ENCODE measurements at places on chromosomes 4 and X. TPM values are rescaled to one million over a fixed set of nuclear protein-coding genes. Genes with fewer than 3 reads are reported as not detected.

- H3K27ac ChIP-seq, result no peak overlapping the region
- no peak overlapping the region for H3K4me3 ChIP-seq
- H3K27me3 ChIP-seq, result no peaks in the 10 kb centered on the region
- DNase-seq, result no peak
- H3K36me3 ChIP-seq, result no peaks in the 10 kb centered on the region
Observed at GRCh38 chr4:43132010-43132582, 239.6 kb downstream of the GRXCR1 start.

DNA sequence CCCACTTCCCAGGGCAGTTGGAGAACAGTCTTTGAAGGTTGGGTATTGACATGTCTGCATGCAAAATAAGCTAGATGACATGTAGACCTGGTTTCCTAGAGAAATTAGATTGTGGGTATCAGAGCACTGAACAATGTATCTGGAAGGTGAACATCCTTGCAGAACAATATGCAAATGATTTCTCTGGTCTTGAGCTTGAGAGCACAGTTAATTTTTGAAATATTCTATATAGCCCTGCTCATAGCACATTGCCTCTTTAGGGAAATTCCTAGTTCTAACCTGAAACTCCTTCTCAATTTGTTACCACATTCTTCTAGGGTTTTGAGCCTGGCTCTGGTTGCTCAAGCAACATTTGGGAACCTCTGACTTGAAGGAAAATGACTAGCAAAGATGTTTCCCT is 41.6 kb upstream of the LAS1L start:
- H3K4me3 ChIP-seq, result no peak overlapping the region
- DNase-seq, result no peak
- H3K4me1 ChIP-seq, result no peaks in the 10 kb centered on the region

DNA sequence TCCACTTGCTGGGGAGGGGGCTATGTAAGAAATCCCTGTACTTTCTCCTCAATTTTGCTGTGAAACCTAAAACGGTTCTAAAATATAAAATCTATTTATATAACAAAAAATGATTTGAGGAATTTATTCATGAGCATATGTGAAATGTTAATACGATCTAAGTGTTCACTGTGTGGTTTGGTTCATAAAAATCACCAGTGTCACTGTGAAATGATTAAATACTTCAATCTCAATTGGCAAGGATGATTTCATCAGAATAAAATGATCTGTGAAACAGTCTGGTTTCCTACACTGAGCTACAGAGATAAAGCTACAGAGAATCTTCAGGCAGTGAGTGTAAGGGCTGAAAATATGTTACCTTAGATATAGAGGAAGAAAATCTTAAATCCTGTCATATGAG is 153.4 kb downstream of the GPM6A start:
- H3K27ac ChIP-seq, result no peak overlapping the region
- DNase-seq, result no peak
- H3K4me1 ChIP-seq, result no peaks in the 10 kb centered on the region
- no peaks in the 10 kb centered on the region for H3K36me3 ChIP-seq
- H3K4me3 ChIP-seq, result no peak overlapping the region

DNA sequence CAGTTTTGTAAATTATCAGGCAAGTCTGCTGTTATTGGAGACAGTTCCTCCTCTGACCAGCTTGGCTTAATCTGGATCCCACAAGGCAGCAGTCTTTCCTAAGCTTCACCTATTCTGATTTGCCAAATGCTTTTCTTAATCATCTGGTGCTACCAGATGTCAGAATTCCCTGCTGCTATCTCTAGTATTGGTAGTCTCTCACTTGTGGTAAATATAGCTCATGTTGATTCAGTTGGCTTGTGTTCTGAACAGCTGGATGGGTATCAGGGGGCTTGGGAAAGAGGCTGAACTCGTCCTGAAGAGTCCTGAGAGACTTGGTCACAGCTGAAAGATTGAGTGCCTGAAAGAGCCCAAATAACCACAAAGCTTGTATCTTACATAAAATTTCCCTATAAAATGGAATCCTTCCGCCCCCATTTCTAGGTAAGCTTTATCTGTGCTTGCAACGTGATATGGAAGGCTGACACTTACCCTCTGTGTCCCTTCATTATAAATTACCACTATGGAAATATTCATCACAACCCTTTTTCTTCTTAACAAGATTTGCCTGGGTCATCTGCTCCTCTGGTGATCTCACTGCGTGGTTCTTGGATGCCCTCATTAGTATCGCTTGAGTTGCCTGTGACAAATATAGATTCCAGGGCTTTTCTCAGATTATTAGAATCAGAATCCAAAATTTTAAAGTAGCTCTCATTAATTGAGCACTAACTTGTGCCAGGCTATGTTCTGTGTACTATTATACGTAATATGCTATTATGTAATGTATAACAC is 104.1 kb upstream of the GPRIN3 start:
- no peaks in the 10 kb centered on the region for H3K4me1 ChIP-seq
- no peaks in the 10 kb centered on the region for H3K27me3 ChIP-seq
- H3K27ac ChIP-seq, result no peak overlapping the region
- H3K36me3 ChIP-seq, result no peaks in the 10 kb centered on the region
- DNase-seq, result no peak

The CSAG2 gene
- not detected for total RNA-seq

DNA sequence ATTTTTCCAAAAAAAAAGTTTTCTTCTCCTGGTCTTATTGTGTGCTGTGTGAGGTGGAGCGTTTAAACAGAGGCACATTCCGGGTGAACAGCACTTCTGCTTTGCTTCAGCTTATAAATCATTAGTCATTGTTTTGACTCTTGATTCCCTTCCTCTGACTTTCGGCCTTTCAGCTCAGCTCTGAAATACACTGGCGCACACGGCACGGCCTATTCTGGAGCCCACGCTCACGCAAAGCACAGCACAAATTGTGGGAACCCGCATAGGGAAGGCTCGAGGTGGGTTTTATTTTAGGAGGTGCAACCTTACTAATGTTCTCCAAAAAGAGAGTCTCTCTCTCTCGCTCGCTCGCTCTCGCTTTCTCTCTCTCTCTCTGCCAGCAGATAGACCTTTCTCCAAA is 4.0 kb downstream of the POU3F4 start:
- peaks cover 43% of the 10 kb centered on the region for H3K27me3 ChIP-seq
- no peaks in the 10 kb centered on the region for H3K36me3 ChIP-seq
- H3K27ac ChIP-seq, result no peak overlapping the region

DNA sequence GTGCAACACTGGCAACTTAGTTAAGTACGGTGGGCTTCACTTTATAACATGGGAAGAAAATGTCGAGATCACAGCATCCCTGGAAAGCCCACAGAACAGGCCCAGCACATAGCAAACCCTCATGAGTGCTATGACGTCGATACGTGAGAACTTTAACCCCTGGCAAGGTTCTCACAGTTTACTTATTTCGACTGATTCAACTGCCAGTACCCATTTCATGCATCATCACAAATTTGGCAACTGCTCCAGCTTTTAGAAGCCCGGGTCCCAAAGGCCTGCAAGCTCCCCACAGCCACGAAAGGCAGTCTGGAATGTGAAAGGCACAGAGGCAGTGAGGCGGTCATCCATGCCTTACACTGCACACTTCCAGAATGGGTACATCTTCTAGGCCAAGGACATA is 41.2 kb downstream of the RELL1 start:
- peaks cover 27% of the 10 kb centered on the region for H3K36me3 ChIP-seq
- no peak for DNase-seq
- H3K27me3 ChIP-seq, result no peaks in the 10 kb centered on the region
- no peak overlapping the region for H3K4me3 ChIP-seq

The AMOT gene
- total RNA-seq, result 10.6 TPM

The MAGEE2 gene
- not detected for total RNA-seq

- DNase-seq, result no peak
- no peaks in the 10 kb centered on the region for H3K27me3 ChIP-seq
- no peaks in the 10 kb centered on the region for H3K4me1 ChIP-seq
- no peak overlapping the region for H3K27ac ChIP-seq
- H3K36me3 ChIP-seq, result no peaks in the 10 kb centered on the region
Observed at GRCh38 chrX:49258749-49259124, 5.8 kb downstream of the FOXP3 start.

DNA sequence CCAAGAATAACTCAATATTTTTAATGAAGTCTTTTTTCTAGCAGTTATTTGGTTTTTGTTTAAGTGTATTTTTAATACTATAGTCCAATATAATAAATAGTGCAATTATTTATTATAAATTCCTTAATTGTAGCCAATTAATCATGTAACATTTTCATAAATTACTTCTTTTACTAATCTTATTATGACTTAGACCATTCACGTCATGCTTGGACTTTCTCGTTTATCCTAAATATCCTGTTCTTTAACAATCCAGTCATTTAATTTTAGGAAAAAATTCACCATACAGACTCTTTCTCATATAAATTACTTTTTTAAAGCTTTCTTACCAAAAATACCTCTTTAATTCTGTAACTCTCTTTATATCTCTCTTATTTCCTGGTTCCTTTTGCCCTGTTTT is 350.1 kb downstream of the AR start:
- H3K27me3 ChIP-seq, result no peaks in the 10 kb centered on the region
- no peak overlapping the region for H3K4me3 ChIP-seq
- H3K27ac ChIP-seq, result no peak overlapping the region
- H3K36me3 ChIP-seq, result no peaks in the 10 kb centered on the region

The SOWAHD gene
- not detected for total RNA-seq

- no peaks in the 10 kb centered on the region for H3K36me3 ChIP-seq
- H3K27ac ChIP-seq, result no peak overlapping the region
- DNase-seq, result no peak
Observed at GRCh38 chr4:150411520-150411919, 170.4 kb upstream of the MAB21L2 start.

DNA sequence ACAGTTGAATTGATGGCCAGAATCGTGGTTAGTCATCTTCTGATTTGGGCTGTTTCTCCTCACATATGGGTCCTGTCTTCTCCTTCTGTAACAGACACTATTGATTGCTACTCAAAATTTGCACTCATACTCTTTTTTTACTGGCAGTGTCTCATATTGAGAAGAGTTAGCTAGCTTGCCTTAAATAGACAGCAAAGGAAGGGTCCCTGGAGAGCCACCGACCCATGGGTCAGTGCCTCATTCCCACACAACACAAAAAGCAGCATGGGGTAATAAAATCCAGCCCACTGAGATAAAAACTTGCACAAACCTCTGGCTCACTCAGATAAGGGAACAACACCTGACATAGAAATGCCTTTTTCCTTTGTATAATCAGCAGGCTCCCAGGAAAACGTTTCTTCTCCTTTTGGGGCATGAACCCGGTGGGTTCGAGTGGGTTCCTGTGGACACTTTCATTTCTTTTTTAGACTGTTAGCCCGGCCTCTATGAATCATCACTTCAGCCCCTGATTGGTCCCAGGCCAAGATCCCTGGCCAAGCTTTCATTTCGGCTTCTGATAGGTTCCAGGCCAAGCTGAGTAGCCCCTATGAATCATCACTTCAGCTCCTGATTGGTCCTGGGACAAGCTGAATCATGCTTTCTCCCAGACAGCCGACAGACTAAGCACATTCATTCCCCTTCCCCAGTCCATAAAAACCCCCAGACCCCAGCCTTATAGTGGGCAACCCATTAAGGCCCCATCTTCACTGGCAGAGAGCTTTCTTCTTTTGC is 408.1 kb downstream of the DCAF12L2 start:
- H3K4me1 ChIP-seq, result no peaks in the 10 kb centered on the region
- no peak overlapping the region for H3K27ac ChIP-seq
- no peak for DNase-seq
- no peaks in the 10 kb centered on the region for H3K36me3 ChIP-seq

- H3K4me1 ChIP-seq, result peaks cover 2% of the 10 kb centered on the region
- DNase-seq, result no peak
- no peak overlapping the region for H3K4me3 ChIP-seq
Observed at GRCh38 chr4:168699224-168699878, 202.5 kb downstream of the PALLD start.

The NEIL3 gene
- total RNA-seq, result 3.1 TPM

The CTAG2 gene
- not detected for total RNA-seq

DNA sequence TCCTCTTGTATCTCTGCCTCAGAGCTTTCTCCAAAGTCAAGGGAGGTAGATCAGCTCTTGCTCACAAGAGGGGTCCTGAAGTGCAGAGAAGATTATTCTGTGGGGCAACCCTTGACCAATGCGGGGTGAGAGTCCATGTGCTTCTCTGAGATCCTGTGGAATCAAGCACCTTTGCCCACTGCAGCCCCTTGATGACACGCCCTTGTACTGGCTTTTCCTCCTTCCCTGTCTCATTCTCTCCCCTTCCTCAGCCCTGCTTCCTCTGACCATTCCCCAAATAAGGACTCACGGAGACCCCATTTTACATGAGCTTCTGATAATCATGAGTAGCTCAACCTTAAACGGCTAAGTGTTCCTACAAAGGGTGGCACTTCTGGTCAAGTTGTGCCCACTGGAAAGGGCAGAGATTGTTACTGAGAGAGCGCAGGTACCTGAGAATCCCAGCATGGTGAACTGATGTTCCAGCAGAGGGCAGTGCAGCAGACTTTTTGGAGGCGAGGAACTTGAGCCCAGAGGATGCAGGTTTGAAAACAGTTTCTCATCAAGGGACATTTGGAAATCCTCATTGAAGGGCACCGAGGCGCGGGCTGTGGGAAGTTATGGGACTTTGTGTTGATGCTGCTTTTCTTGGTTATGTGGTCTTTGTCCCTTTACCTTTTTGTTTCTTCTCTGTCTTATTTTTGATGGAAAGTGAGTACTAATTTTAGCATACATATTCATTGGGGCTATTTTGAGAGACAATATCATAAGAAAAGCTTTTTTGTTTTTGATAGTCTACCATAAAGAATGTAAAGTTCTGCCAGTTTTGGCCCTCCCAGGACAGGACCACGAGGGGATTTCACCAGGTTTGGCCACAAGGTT is 201.3 kb downstream of the RBM46 start:
- no peak overlapping the region for H3K27ac ChIP-seq
- no peaks in the 10 kb centered on the region for H3K27me3 ChIP-seq
- DNase-seq, result no peak
- H3K4me3 ChIP-seq, result no peak overlapping the region

The HELT gene
- total RNA-seq, result 0.53 TPM

DNA sequence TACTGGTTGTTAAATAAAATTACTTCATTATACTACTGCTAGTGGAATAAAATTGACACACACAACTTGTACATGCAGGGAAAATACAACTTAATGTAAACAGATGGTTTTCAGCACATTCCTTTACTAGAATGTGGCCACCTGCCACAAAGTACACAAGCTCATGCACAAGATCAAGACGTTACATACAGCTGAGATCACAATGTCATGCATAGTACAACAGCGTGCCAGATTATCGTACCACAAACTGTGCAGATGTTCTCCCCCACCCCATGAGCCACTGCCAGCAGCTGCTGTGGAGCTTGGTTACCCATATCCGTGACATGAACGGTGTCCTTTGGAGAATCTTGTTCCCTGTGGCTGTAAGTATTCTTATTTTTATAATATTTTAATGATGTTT is 27.7 kb downstream of the FBXO8 start:
- no peak overlapping the region for H3K27ac ChIP-seq
- no peaks in the 10 kb centered on the region for H3K27me3 ChIP-seq
- no peak for DNase-seq
- H3K4me3 ChIP-seq, result no peak overlapping the region

GRCh38 chr4:70544279-70544868 is 26.0 kb downstream of the AMTN start:
- no peaks in the 10 kb centered on the region for H3K36me3 ChIP-seq
- H3K4me1 ChIP-seq, result no peaks in the 10 kb centered on the region
- no peak overlapping the region for H3K27ac ChIP-seq

The NAP1L3 gene
- total RNA-seq, result 2.6 TPM

- H3K4me1 ChIP-seq, result no peaks in the 10 kb centered on the region
- H3K27ac ChIP-seq, result no peak overlapping the region
- DNase-seq, result no peak
- no peaks in the 10 kb centered on the region for H3K27me3 ChIP-seq
Observed at GRCh38 chrX:12469296-12469695, 321.9 kb upstream of the PRPS2 start.

The GAGE12H gene
- total RNA-seq, result not detected

GRCh38 chrX:143363419-143363818 is 153.9 kb downstream of the SPANXN3 start:
- no peak overlapping the region for H3K4me3 ChIP-seq
- H3K36me3 ChIP-seq, result no peaks in the 10 kb centered on the region
- H3K4me1 ChIP-seq, result no peaks in the 10 kb centered on the region
- H3K27me3 ChIP-seq, result no peaks in the 10 kb centered on the region

Measured in suprapubic skin (tissue), 4 donors.